ENCODE measurements at places on chromosomes 4 and X. TPM values are rescaled to one million over a fixed set of nuclear protein-coding genes. Genes with fewer than 3 reads are reported as not detected.

DNA sequence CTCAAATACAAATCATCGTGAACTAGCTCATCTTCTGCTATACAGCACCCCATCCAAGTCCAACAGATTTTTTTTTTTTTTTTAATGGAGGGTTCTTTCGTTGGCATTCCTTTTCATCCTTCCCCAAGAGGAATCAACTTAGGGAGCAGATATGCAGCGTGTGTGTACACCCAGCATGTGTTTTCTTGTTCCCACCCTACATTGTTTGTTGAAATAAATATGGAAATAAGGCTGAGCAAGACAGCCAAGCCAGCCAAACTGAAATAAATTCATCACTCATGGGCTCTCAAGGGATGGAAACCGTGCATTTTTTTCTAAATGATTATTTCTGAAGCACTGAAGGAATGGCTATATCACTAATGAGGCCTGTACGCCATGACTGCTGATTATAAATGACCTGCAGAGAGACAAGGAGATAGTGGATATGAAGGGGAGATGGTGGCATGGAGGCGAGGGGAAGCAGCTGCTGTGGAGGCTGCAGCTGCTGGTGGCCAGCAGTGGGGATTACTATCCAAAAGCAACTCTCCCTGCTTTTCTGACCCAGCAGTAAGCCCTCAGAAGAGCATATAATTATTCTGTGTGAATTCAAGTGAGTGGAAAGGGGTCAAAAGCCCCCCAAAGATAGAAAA lies 173.9 kb downstream of the MGST2 start:
- no peaks in the 10 kb centered on the region for H3K27me3 ChIP-seq
- no peak for DNase-seq
- H3K4me3 ChIP-seq, result no peak overlapping the region
- no peak overlapping the region for H3K27ac ChIP-seq

- H3K4me3 ChIP-seq, result no peak overlapping the region
- H3K27ac ChIP-seq, result no peak overlapping the region
- no peaks in the 10 kb centered on the region for H3K4me1 ChIP-seq
- H3K36me3 ChIP-seq, result no peaks in the 10 kb centered on the region
- no peaks in the 10 kb centered on the region for H3K27me3 ChIP-seq
Observed at GRCh38 chrX:9376111-9376510, 88.7 kb upstream of the TBL1X start.

DNA sequence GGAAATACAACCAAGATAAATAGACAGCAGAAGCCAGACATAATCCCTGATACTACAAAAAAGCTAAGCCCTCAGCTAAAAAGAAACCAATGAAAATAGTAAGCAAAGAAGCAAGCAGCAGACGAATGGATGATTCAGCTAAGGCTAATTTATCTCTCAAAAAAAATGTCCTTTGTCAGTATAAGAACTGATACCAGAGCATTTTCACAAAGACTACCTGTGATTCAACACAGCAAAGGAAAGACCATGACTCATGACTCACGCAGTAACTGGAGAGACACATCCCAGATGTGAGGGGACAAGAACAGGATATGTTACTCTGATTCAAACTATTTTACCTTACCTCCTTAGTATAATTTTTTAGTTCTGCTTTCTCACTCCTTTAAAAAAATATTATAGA lies 22.7 kb upstream of the TMPRSS11F start:
- no peaks in the 10 kb centered on the region for H3K27me3 ChIP-seq
- H3K36me3 ChIP-seq, result no peaks in the 10 kb centered on the region
- H3K27ac ChIP-seq, result no peak overlapping the region
- H3K4me3 ChIP-seq, result no peak overlapping the region
- H3K4me1 ChIP-seq, result no peaks in the 10 kb centered on the region

- no peak overlapping the region for H3K4me3 ChIP-seq
- no peak overlapping the region for H3K27ac ChIP-seq
- H3K36me3 ChIP-seq, result no peaks in the 10 kb centered on the region
- H3K27me3 ChIP-seq, result no peaks in the 10 kb centered on the region
Observed at GRCh38 chrX:115408771-115409400, 119.4 kb downstream of the LUZP4 start.

GRCh38 chr4:153112041-153112441 lies 92.2 kb upstream of the TRIM2 start:
- H3K4me1 ChIP-seq, result peaks cover 10% of the 10 kb centered on the region
- no peak for DNase-seq
- no peak overlapping the region for H3K4me3 ChIP-seq
- no peaks in the 10 kb centered on the region for H3K36me3 ChIP-seq

DNA sequence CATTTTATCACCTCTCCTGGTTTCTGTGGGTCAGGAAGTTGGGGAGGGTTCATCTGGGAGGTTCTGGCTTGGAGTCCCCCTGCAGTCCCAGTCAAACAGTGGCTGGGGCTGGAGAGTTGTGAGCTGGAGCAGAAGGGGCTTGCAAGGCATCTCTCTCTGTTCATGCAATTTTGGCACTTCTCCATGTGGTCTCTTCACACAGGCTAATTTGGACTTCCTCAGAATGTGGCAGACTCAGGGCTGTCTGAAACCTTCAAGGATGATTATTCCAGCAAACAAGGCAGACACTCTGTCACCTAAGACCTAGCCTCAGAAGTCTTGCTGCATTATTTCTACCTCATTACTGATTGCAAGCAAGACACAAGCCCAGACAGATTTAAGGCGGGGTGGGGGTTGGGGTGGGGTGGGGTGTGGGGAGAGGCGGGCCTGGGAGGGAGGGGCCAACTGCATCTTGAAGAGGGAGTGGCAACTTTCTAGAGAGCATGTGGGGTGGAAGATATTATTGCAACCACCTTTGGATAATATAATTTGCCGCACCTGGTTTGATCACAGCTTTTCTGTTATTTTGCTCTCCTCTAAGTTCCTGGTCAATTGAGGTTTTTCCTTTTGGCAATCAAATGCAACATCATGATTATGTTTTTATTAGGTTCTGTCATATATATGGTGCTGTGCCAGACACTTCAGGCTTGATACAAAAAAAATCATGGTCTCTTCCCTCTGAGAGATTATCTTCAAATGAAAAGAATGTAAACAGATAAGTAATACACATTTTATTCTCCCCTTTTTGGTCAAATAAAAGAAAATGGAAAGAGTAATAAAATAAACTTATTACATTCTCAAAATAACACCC lies 799.5 kb downstream of the RPA4 start:
- no peaks in the 10 kb centered on the region for H3K36me3 ChIP-seq
- H3K4me1 ChIP-seq, result no peaks in the 10 kb centered on the region
- H3K27me3 ChIP-seq, result no peaks in the 10 kb centered on the region
- H3K27ac ChIP-seq, result no peak overlapping the region
- no peak for DNase-seq

GRCh38 chr4:118745357-118745756 lies 60.2 kb downstream of the METTL14 start:
- no peak for DNase-seq
- H3K4me1 ChIP-seq, result no peaks in the 10 kb centered on the region
- H3K27me3 ChIP-seq, result no peaks in the 10 kb centered on the region

- no peaks in the 10 kb centered on the region for H3K27me3 ChIP-seq
- H3K4me3 ChIP-seq, result no peak overlapping the region
- DNase-seq, result no peak
- no peaks in the 10 kb centered on the region for H3K4me1 ChIP-seq
Observed at GRCh38 chrX:69552512-69552911, 48.4 kb downstream of the NALF2 start.

DNA sequence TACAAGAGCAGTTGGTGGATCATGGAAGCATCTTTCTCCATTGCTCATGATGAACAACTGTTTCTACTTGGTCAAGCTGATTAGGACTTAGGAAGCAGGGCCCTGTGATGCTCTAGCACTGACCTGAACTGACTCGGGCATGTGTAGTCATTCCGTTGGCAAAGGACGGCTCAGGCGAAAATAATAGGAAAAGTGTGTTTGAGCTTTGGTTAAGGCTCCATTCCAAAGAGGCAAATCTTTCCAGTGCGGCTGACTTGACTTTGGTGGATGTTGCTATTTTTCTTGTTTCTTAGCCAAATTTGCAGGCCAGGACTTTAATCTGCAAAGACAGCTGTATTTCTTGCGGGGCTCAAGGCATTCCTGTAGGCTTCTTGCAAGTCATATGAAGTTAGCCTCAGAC lies 39.5 kb downstream of the ZNF518B start:
- H3K27me3 ChIP-seq, result no peaks in the 10 kb centered on the region
- H3K36me3 ChIP-seq, result no peaks in the 10 kb centered on the region
- H3K4me3 ChIP-seq, result no peak overlapping the region
- H3K27ac ChIP-seq, result no peak overlapping the region
- H3K4me1 ChIP-seq, result no peaks in the 10 kb centered on the region
- DNase-seq, result no peak

DNA sequence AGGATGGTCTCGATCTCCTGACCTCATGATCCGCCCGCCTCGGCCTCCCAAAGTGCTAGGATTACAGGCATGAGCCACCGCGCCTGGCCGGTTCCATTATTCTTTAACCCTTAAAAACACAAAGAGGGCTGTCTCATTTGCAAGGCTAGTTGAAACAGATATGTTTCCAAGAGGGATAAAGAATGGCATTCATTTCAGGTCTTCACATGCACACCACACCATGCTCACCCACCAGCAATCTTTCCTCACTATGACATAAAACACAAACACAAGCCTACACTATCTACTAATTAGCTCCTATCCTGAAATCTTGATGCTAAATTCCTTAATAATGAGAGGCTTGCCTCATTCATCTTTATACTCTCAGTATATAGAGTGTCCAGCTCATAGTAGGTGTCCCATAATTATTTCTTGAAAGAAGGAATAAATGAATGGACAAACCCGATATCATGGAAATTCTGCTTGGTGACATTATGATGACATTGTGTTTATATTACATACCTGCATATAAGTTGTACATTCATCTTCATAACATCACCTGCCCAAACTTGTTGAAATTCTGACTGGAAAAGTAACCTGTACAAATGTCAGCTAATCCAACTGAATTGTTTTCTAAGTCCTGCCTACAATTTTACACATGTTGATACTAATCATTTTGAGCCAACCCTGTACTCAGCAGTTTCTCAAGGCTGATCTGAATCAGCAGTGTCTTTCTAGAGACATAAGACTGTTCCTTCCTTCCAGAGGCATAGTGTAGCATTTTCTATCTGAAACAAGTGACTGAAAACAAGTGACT lies 408.5 kb downstream of the KLHL13 start:
- no peak for DNase-seq
- H3K36me3 ChIP-seq, result no peaks in the 10 kb centered on the region
- H3K27ac ChIP-seq, result no peak overlapping the region
- H3K27me3 ChIP-seq, result no peaks in the 10 kb centered on the region
- H3K4me1 ChIP-seq, result no peaks in the 10 kb centered on the region
- H3K4me3 ChIP-seq, result no peak overlapping the region

DNA sequence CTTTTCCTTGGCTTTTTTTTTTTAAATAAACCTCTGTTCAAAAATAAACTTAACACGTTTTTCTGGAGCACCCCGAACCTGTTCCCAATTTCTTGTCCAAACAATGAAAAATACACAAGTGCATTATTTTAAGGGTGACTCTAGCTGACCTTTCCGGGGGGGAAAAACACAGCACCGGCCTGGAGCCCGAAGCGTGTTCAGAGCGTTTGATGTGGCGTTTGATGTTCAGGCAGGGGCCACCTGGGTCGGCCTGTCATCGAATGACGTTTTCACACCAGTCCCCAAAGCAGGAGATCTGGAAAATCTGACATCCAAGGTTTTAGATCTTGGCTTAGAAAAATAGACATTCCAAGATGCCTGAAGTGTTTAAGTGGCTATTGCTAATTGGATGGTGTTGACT lies 282.1 kb downstream of the SHOX start:
- no peaks in the 10 kb centered on the region for H3K4me1 ChIP-seq
- no peak overlapping the region for H3K27ac ChIP-seq
- H3K4me3 ChIP-seq, result no peak overlapping the region
- DNase-seq, result no peak

DNA sequence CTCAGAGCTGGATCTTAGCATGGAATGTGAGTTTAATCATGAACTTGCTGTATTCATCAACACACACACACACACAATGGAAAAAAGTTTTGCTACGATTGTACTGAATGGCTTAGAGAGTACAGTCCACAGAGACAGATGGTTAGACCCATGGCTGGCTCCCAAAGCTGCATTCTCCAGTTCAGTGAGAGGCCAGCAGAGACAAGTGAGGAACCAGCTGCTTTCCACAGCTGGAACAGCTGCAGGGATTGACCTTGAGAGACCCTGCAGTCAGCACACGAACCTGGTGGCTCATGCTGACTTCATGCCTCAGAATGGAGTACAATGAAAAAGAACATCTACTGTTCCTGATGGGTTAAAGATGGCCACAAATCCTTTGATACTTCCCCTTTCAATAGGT lies 94.5 kb downstream of the DHX15 start:
- H3K27ac ChIP-seq, result no peak overlapping the region
- no peaks in the 10 kb centered on the region for H3K36me3 ChIP-seq
- DNase-seq, result no peak
- H3K4me1 ChIP-seq, result no peaks in the 10 kb centered on the region
- H3K27me3 ChIP-seq, result no peaks in the 10 kb centered on the region
- H3K4me3 ChIP-seq, result no peak overlapping the region

DNA sequence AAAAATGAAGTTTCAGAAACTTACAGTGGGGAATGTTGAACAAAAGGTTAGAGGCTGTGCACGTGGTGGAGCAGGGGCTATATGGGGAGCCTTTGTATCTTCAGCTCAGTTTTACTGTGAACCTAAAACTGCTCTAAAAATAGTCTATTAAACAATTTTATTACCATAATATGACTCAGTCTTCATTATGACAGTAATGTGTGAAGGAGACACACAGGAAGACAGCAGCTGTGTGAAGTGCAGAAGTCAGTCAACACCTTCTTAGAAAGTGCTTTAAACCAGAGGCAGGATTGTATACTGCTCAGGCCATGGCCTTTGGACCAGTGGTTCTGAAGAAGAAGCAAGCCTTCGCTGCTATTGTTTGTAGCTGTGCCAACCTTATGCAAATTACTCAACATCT lies 89.7 kb downstream of the ARHGAP10 start:
- H3K4me1 ChIP-seq, result peaks cover 58% of the 10 kb centered on the region
- no peaks in the 10 kb centered on the region for H3K27me3 ChIP-seq
- no peak for DNase-seq
- H3K27ac ChIP-seq, result peak overlapping the region; percentile 27
- no peak overlapping the region for H3K4me3 ChIP-seq
- peaks cover 20% of the 10 kb centered on the region for H3K36me3 ChIP-seq

The CCNA2 gene
- not detected for total RNA-seq

GRCh38 chr4:17866810-17867209 lies 56.0 kb downstream of the NCAPG start:
- H3K27me3 ChIP-seq, result no peaks in the 10 kb centered on the region
- H3K36me3 ChIP-seq, result no peaks in the 10 kb centered on the region
- no peak for DNase-seq
- no peak overlapping the region for H3K27ac ChIP-seq
- no peaks in the 10 kb centered on the region for H3K4me1 ChIP-seq

The PRPS1 gene
- total RNA-seq, result 14.0 TPM

DNA sequence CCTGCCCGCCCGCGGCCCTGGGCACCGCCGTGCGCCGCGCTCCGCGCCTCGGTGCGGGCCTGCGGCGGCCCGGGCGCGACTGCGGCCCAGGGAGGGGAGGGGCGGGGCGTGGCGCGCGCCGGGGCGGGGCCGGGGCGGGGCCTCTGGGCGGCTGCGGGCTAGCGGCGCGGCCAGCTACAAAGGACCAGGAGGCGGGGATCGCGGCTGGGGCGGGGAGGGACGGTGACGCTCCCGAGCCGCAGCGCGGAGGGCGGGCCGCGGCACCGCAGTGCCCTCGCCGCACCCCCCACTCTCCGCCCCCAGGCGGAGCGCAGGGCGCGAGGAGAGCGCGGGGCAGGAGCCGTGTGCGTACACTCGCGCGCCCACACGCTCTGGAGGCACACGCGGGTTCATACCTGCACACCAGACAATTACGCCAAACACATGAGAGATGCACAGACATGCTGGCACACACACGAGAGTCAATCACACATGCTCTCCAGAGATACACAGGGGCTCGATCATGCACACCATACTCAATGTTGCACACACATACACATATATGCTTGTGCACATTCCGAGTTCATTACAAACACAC lies at the start of gene CRMP1:
Gene CRMP1 (minus strand): TSS at position 83 of the 577 bp plus-strand sequence. CDS start 117 bp downstream, outside the sequence.
- DNase-seq, result no peak
- H3K36me3 ChIP-seq, result no peaks in the 10 kb centered on the region
- H3K27ac ChIP-seq, result no peak within 1 kb of the TSS
- H3K4me1 ChIP-seq, result peaks cover 6% of the 10 kb centered on the region
- H3K27me3 ChIP-seq, result peaks cover 16% of the 10 kb centered on the region

The UCP1 gene
- total RNA-seq, result not detected

All from ascending aorta (tissue), 2 donors.